A549 treated with dexamethasone at 1 μM for 4 hours (cell line): ENCODE measurements at places on chromosomes 4 and X. TPM values are rescaled to one million over a fixed set of nuclear protein-coding genes. Genes with fewer than 3 reads are reported as not detected.

Gene MAGEA1
- total RNA-seq, result 0.07 to 0.14 TPM (median 0.12 TPM) in 5 replicates

Gene TMPRSS11D
- total RNA-seq, result not detected in 5 replicates

Gene MAGEC3
- total RNA-seq, result not detected in 5 replicates

Gene XG
- total RNA-seq, result not detected in 5 replicates

Gene KLB
- 0.06 to 0.27 TPM (median 0.16 TPM) in 5 replicates for total RNA-seq

Gene L1CAM
- total RNA-seq, result 18.1 to 23.9 TPM (median 20.8 TPM) in 5 replicates

Gene TAF1
- 13.8 to 19.1 TPM (median 17.7 TPM) in 5 replicates for total RNA-seq

Gene ADH1C
- not detected in 5 replicates for total RNA-seq

Gene ARX
- 0.39 to 0.75 TPM (median 0.58 TPM) in 5 replicates for total RNA-seq

Gene TMEM154
- 0.03 to 0.20 TPM (median 0.09 TPM) in 4 of 5 replicates, not detected in the other for total RNA-seq

Gene TSPAN7
- total RNA-seq, result 2.4 to 3.0 TPM (median 2.7 TPM) in 5 replicates

Gene ITIH6
- total RNA-seq, result 0.01 TPM in 1 of 5 replicates, not detected in the others

Gene DCAF8L2
- total RNA-seq, result not detected in 5 replicates

Gene SLC25A43
- 24.1 to 33.9 TPM (median 31.8 TPM) in 5 replicates for total RNA-seq

Gene SERTM2
- total RNA-seq, result not detected in 5 replicates

Gene GIMD1
- total RNA-seq, result not detected in 5 replicates

Gene CXorf65
- total RNA-seq, result not detected in 5 replicates

Gene MBNL3
- total RNA-seq, result 0.01 to 0.04 TPM in 2 of 5 replicates, not detected in the others

Gene CFAP99
- total RNA-seq, result 0.06 to 0.13 TPM (median 0.09 TPM) in 4 of 5 replicates, not detected in the other

Gene PRSS48
- not detected in 5 replicates for total RNA-seq

Gene SPANXA1
- 0.14 to 0.25 TPM (median 0.17 TPM) in 3 of 5 replicates, not detected in the others for total RNA-seq

Gene SH2D1A
- total RNA-seq, result not detected in 5 replicates

Gene STPG2
- total RNA-seq, result not detected in 5 replicates
